ENCODE measurements at places on chromosomes 7 and 10. TPM values are rescaled to one million over a fixed set of nuclear protein-coding genes. Genes with fewer than 3 reads are reported as not detected.
A peak's percentile ranks its signal among the peaks of the same experiment; 100 is the strongest.

Gene PAPOLB
- not detected for total RNA-seq

Gene PLPP4
- 6.7 TPM for total RNA-seq

Gene FFAR4
- total RNA-seq: not detected

Gene PON1
- not detected for total RNA-seq

Gene CCDC146
- 3.9 TPM for total RNA-seq

Gene C10orf62
- total RNA-seq: not detected

Gene RP9
- 10.3 TPM for total RNA-seq

Gene TMEM176A
- not detected for total RNA-seq

Gene LIPN
- total RNA-seq: not detected

Gene OR2A7
- not detected for total RNA-seq

Gene PDE6C
- total RNA-seq: not detected

Gene SFRP5
- total RNA-seq: not detected

Gene CACNA2D1
- total RNA-seq: not detected

Gene EPHB6
- total RNA-seq: not detected

Gene LRRD1
- not detected for total RNA-seq

Gene PTPN20
- total RNA-seq: not detected

Gene GPR158
- not detected for total RNA-seq

DNA sequence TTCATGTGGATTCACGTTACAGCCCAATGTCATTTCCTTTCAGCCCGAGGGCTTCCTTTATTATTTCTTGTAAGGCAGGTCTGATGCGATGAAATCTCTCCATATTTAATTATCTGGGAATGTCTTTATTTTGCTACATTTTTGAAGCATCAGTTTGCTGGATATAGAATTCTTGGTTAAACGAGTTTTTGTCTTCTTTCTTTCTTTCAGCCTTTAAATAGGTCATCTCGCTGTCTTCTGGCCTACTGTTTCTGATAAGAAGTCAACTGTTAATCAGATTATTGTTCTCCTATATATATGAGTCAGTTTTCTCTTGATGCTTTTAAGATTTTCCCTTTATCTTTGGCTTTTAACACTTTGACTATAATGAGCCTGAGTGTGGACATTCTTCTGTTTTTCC is 184.7 kb downstream of the TMEM178B start:
- DNase-seq: no peak

DNA sequence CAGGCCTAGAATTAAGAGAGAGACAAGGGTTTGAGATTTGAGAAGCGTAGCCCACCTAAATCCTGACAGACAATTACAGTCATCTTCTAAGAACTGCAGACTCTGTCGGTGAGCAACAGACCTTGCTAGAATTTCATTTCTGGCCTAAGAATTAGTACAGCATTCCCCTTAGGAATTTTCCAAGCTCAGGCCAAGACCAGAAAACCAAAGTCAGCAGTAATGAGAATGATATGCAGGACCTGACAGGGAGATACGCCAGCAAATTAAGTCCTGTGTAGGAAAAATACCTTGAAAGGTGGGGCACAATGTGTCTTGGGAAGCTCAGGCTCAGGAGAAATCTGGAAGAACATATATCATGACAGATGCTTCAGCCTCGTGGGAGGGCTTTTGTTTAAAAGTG is 52.7 kb upstream of the HERPUD2 start:
- no peak for DNase-seq

DNA sequence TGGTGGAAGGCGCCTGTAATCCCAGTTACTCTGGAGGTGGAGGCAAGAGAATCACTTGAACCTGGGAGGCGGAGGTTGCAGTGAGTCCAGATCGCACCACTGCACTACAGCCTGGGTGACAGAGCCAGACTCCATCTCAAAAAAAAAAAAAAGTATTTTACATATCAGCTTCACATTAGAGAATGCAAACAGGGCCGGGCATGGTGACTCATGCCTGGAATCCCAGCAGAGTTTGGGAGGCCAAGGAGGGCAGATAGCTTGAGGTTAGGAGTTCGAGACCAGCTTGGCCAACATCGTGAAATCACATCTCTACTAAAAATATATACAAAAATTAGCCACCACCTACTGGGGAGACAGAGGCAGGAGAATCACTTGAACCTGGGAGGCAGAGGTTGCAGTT is 31.6 kb downstream of the USP54 start:
- DNase-seq: no peak

DNA sequence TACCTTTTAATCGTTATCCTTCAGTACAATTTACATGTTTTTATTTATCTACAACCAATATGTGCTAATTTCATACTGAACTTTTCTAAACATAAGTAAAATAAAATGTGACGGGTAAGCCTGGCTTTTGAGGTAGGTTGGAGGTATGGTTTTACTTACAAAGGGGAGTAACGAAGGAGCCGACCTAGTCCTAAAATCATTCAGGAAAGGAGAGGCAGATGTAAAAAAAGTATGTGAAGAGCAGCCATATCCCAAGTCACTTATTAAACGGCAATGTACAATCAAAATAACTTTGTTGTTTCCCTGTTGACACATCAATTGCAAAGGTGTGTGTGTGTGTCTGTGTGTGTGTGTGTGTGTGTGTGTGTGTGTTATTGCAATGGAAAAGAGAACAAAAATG is 351.3 kb downstream of the CRPPA start:
- DNase-seq: no peak

- no peak for DNase-seq
Observed at GRCh38 chr10:101311185-101312066, 42.5 kb upstream of the BTRC start.

GRCh38 chr7:7970531-7971307 is 2.1 kb downstream of the GLCCI1 start:
- DNase-seq: no peak

DNA sequence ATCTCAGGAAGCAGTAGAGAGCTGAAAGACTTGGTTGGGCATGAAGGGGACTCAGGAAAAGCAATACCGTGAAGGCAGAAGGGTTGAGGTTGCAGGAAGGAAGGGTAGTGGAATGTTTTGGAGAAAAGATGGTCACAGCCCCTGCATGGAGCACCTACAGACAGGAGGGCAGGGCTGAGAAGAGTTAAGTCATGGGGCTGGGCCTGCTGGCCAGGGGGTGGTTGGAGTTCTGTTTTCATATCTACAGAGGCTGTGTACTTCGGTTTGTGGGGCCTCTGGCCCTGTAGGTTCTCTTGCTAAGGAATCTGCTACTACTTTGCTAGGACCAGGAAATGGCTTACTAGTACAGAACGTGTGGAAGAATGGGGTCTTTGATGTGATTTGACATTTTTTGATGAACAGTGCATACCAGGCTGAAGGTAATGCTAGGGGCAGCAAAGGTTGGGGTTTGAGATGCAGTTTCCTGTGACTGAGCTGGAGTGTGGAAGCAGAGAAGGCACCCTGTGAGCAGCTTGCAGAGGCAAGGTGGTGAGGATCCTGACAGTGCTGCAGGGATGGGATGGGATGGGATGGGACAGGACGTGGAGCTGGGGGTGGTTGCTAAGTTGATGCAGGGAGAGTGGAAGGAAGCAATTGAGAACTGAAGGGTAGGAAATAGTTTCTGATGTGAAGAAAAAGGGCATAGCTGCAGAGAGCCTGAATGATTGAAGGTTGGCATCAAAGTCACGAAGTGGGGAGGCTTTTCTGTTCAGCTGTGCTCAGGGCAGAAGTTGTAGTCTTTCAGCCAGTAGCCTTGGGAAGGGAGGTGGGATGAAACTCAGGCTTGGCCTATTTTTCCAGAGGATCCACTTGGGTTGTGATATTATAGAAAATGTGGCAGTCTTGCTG is 7.8 kb downstream of the RPS24 start:
- DNase-seq: peak; percentile 56

- DNase-seq: no peak
Observed at GRCh38 chr7:47523401-47523800, 58.5 kb downstream of the TNS3 start.

- no peak for DNase-seq
Observed at GRCh38 chr7:151700586-151701165, 176.2 kb downstream of the PRKAG2 start.

- no peak for DNase-seq
Observed at GRCh38 chr7:39071116-39071515, 93.4 kb downstream of the POU6F2 start.

GRCh38 chr7:25739143-25739542 is 412.9 kb upstream of the NFE2L3 start:
- no peak for DNase-seq

- DNase-seq: no peak
Observed at GRCh38 chr10:20128811-20129210, 312.6 kb downstream of the PLXDC2 start.

DNA sequence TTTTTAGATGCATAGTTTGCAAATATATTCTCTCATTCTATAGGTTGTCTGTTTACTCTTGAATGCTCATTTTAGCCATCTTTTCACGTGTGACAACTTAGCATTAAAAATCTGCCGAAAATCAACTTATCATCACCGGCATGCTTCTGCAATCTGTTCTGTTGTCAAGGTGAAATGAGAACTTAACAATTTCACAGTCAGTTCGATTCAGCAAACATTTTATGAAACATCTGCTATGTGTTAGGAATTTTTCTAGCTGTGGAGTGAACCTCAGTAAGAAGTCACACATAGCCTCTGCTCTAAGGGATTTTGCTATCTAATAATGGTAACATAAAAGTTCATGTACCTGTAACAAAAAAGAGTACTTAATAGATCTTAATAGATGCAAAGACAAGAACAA is 256.1 kb downstream of the ZWINT start:
- DNase-seq: no peak

- DNase-seq: no peak
Observed at GRCh38 chr7:82273886-82274285, 169.7 kb downstream of the CACNA2D1 start.

- DNase-seq: no peak
Observed at GRCh38 chr10:95987685-95988426, 55.5 kb upstream of the CCNJ start.

GRCh38 chr10:33136781-33137180 is 178.8 kb upstream of the ITGB1 start:
- DNase-seq: no peak

DNA sequence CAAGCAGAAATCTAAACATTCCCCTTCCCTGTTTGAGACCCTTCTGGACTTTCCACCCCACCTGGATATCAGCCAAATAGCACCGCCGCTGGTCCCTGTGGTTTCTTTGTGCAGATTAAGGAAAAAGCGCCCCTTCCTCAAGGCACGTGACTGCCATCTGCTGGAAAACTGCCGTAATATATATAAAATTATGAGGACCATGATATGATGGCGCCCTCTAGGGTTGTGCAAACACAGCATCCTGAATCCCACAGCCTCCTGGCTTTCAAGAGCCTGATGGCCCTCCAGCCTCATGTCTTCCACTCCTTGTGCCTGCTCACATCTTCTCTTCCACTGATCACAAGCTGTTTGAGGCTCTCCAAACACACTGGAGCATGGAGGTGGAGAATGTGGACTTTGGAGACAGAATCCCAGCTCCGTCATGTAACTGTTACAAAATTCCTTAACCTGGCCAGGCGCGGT is 121.3 kb downstream of the MYL10 start:
- peak; percentile 83 for DNase-seq

GRCh38 chr10:84407388-84408049 is 79.1 kb downstream of the CCSER2 start:
- no peak for DNase-seq

GRCh38 chr10:86556532-86556931 is 34.9 kb upstream of the WAPL start:
- DNase-seq: no peak

DNA sequence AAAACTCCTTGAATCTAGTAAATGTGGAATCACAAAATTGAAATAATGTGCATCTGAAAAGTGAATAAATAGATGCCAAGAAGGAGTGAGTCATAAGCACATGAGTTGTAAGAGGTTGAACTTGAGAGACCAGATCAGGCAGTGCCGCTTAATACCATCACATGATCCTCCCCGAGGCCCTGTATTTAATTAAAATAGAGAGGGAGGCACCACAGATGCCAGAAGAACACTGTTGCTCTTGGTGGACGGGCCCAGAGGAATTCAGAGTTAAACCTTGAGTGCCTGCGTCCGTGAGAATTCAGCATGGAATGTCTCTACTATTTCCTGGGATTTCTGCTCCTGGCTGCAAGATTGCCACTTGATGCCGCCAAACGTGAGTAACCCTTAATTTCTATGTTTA is at the start of gene GPNMB:
Gene GPNMB, plus strand, starts transcription at position 221 of the 400 bp plus-strand sequence. Its CDS starts 83 bp downstream, at position 304.
- DNase-seq: no peak

DNA sequence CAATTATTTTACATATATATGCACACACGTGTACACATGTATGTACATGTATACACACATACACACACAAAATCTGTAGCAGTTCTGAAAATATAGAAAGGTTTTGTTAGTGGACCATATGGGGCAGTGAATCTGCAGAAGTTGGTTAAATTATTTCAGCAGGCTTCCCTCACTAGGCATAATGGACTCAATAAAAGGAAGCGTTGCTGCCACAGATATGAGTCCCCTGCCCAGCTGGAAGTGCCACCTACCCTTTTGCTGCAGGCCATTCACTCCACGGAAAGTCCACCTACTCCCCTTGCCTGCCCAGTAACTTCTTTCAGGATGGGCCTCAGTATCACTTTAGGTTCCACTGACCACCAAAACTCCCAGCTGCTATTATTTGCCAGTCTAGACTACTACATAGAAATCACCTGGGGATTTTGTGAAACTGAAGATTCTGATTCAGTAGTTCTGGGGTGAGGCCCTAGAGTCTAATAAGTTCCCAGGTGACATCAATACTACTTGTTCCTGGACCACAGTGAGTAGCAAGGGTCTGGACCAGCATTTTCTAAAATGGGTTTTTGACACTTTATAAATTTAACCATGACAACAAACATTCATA is 29.3 kb upstream of the CROT start:
- no peak for DNase-seq

DNA sequence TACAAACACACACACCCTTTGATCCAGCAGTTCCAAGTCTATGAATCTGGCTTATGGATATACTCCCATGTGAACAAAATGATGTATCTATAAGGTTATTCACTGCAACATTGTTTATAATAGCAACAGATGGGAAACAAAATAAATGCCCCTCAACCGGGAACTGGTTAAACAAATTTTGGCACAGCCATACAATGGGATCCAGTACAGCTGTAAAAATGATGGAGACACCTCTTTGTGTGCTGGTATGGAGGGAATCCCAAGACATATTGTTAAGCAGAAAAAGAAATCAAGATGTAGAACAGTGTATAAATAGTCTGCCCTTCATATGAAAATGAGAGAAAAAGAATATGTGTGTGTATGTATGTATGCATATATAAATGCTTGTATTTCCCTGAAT is 155.5 kb downstream of the SNX10 start:
- no peak for DNase-seq

DNA sequence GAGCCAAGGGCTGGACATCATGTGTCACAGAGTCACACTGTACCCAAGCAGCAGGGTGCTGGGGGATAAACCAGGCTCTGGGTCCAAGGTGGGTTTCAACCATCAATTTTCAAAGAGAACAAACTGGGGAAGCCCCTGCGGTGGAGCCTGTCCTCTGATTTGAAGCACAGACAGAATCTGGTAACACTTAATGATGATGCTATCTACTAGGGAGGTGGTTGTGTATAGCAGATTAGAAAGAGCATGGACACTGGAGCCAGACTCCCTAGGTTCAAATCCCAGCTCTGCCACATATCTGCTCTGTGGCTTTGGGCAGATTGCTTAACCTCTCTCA is 204.9 kb upstream of the ZMIZ1 start:
- DNase-seq: no peak

GRCh38 chr7:83339907-83340306 is 177.2 kb upstream of the PCLO start:
- no peak for DNase-seq

Data from Karpas-422 (cell line).